ENCODE measurements at places on chromosomes 1 and 21.

- DNase-seq: no peak
Measured at GRCh38 chr1:27031235-27032118, 18.8 kb upstream of the TENT5B start.

DNA sequence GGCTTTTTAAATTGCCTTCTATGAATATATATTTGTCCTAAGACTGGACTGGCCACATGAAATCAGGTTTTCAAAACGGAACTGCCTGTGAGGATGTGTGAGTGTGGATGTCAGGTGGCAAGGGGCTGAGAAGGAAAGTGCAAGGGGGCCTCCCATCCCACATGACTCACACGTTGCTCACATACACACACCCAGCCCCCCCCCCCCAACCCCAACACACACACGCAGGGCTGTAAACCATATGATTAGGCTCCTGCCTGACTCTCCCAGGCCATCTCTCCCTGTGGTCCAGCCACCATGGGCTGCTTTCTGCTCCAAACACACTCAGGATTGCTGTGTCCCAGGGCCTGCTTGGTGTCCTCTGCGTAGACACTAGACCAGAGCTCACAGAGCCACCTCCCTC, 22.4 kb downstream of the DEGS1 start:
- DNase-seq: peak; percentile 53

- DNase-seq: no peak
Measured at GRCh38 chr1:223201967-223202366, 58.9 kb upstream of the TLR5 start.

GRCh38 chr21:39434950-39435349, 10.6 kb downstream of the LCA5L start:
- no peak for DNase-seq

DNA sequence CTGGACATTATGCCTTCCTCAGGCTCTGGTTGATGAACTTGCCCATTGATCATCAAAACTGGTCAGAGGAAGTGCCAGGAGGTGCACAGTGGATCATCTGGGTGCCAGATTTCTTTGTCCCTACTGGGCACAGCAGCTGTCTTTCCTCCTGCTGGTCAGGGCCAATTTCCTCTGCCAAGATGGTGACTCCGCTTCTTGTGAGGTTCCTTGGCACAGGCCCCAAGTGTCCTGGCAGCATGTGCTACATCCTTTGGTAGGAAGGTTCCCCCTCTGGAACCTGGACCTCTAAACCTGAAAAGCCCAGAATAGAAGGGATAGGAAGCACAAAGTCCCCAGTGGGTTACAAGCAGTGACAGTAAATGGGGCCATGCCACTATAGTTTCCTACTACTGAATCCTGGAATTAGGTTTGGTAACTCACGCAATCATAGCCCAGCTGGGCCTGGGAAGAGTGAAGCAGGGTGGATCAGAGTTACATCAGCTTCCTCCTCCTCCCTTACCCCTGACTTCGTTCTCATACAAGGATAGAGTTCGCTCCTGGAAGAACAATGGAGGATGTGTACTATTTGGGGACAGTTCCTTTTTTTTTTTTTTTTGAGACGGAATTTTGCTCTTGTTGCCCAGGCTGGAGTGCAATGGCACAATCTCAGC, 147.1 kb downstream of the CNIH3 start:
- DNase-seq: no peak

GRCh38 chr1:99535470-99536164, 110.3 kb upstream of the PALMD start:
- DNase-seq: no peak

GRCh38 chr21:45192332-45192731, 95.4 kb downstream of the POFUT2 start:
- DNase-seq: no peak

DNA sequence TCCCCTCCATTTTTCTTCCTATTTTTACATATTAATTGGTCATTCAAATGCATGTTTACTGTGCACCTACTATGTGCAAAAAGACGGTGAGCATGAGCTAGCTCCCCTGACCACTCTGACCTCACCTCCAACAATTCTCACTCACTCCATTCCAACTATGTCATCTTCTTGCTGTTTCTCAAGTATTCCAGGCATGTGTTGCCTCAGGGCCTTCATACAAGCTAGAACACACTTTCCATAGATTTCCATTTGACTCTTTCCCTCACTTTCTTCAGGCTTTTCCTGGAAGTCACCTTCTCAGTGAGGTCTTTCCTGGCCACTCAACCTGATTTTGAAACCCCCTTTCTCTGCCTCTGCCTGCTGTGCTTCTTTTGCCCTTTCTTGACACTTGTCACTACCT, 32.6 kb downstream of the CHIA start:
- no peak for DNase-seq

GRCh38 chr1:55070293-55071164, 31.2 kb downstream of the PCSK9 start:
- DNase-seq: no peak

- no peak for DNase-seq
Measured at GRCh38 chr1:65069011-65069565, 78.9 kb upstream of the AK4 start.

GRCh38 chr1:6443339-6444115, 19.0 kb downstream of the ESPN start:
- DNase-seq: no peak

DNA sequence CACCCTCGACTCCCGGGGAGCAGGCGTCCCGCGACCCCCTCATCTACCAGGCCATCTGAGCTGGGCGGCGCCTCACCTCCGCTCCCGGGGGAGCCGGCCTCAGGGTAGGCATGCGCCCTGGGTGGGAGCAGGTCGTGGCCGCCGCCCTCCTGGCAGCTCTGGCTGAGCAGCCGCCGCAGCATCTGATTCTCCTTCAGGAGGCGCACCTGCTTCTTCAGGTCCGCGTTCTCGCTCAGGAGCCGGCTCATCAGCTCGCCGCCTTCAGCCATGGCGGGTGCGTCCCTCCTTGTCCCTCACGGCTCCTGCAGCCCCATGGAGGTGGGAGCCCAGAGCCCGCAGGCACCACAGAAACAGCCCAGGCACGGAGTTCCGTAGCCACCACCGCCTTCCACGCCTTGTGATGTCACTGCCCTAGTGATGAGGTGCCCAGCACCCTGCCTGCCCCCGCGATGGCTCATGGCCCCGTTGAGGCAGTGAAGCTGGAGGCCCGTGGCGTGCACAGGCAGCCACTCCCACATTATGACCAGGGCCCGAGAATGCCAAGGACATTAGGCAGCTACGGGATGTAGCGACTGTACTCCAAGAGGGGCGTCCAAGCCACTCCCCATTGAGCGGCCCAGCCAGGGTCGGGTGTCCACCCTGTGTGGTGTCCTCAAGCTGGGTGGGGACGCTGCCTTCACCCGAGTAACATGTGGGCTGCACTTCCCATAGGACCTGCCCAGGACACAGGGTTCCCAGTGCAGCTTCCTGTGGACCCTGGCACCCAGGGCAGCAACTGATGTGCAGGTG, 1.5 kb downstream of the SPATC1L start:
- DNase-seq: no peak

- DNase-seq: no peak
Measured at GRCh38 chr1:69172003-69173000, 395.4 kb upstream of the LRRC7 start.

GRCh38 chr1:107291987-107292386, 151.1 kb downstream of the NTNG1 start:
- no peak for DNase-seq

- no peak for DNase-seq
Measured at GRCh38 chr1:244289991-244290785, 161.5 kb downstream of the ADSS2 start.

DNA sequence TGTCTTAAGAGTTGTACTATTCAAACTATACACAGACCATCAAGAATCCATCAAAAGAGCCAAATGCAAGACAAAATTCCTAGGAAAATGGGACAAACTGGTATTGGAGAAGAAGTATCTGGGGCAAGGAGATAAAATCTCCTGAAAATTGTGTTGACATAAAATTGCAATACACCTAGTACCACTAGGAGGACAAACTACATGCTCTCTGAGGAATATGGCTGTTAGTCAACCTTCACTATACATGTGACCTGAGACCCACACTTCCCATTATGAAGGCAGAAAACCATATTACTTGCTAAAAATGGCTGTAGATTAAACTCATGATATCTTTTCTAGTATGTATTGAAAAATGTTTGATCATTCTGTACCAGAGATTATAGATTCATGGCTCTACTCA, 30.0 kb downstream of the IRF2BP2 start:
- no peak for DNase-seq

- no peak for DNase-seq
Measured at GRCh38 chr1:226656201-226656600, 82.9 kb downstream of the ITPKB start.

- no peak for DNase-seq
Measured at GRCh38 chr1:157983787-157984186, 9.7 kb upstream of the KIRREL1 start.

DNA sequence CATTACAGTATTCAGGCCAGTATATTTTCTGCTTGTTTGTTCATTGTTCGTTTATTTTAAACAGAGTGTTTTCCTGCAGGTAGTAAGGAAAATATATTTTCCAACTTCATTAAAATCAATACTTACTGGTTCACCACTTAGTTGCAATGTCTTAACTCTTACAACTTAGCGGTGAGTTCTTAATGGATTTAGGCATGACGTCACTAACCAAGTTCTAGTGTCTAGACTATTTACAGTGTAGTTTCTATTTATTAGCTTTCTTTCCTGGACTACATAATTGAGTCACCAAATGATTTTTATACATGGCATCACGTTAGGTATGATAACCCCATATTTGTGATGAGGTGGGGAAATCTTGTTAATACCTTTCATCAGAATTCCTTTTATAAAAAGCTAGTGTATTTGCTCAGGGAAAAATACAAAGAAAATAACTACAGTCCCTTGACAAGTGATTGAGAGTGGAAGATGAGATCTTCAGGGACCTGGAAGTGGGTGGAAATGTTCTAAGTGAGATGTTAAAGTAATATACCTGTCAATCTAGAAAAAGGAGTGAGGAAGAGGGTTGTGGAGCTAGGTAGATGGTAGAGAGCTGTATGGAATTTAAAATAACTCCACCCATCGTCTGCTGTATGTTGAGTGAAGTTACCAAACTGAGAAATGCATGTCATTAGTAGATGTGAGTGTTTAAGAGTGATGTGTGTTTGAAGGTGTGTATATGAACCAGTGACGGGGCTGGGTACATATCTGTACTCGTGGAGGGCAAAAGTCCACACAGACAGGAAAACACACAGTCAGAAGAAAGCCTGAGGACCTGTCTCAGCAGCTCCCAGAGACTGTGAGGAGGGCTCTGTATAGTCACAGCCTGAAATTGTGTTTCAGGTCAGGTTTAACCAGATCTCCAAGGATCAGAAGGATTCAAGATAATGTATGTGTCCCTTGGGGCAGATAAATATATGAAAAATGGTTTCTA, 197.6 kb upstream of the ADAMTS5 start:
- DNase-seq: no peak

- peak; percentile 50 for DNase-seq
Measured at GRCh38 chr1:50978852-50979781, 9.1 kb downstream of the CDKN2C start.

DNA sequence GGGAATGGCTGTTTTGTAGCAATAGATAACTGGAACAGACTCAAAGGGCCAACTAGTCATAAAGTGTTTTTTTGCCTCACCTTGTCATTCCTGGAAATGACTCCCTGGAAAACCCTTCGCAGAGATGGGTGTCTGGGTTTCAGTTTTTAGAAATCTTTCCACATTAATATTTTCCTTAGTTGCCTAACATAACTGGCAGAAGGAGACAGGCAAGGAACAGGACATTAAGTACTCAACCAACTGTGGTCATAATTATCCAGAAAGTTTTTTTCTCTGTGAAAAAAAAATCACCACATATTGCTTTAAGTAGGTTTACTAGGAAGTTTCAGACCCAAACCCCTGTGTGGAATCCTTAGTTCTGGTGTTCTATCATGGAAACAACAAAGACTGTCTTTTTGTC, 3.4 kb upstream of the CMPK1 start:
- no peak for DNase-seq

GRCh38 chr21:26715878-26716506, 129.2 kb downstream of the ADAMTS1 start:
- peak; percentile 34 for DNase-seq

DNA sequence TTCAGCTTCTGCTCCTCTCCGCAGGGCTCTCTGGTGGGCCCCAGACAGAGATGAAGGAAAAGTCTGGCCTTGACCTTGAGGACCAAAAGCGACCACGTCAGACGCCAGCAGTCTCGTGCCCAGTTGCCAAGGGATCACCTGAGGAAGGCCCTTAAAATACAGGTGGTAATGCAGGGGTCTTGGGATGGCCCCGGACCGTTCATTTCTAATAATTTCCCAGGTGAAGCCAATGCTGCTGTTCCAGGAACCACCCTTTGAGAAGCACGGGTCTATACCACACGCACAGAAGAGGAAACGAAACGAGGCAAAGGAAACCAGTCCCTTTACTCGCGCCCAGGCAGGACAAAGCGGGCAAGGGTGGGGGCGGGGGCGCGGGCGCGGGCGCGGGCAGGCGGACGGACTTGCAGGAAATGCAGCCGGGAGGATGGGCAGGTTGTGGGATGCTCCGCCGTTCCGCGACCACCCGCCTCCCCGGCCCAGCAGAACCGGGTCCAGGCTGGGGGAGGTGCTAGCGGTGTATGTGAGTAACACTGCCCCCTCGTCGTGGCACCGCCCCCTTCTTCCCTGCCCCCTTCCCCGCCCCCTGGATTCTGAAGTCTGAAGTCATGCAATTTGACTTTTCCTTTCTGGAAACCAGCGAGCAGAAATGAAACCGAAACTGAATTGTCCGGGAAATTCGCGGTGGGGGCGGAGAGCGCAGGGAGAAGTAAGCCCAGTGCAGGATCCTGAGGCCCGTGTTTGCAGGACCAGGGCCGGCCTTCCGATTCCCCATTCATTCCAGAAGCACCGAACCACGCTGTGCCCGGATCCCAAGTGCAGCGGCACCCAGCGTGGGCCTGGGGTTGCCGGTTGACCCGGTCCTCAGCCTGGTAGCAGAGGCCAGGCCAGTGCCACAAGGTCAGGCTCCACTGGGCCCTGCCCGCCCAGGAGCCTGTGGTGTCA, 5.8 kb upstream of the MX1 start:
- peak; percentile 82 for DNase-seq

GRCh38 chr1:67053535-67053784, 488 bp downstream of the SLC35D1 start:
- no peak for DNase-seq

All from GM12865 (cell line).